ENCODE measurements at places on chromosomes 11 and 22.

GRCh38 chr22:35311551-35311999, 11.9 kb downstream of the TOM1 start:
- DNase-seq: no peak

- no peak for DNase-seq
Measured at GRCh38 chr11:116547571-116547970, 225.2 kb downstream of the BUD13 start.

DNA sequence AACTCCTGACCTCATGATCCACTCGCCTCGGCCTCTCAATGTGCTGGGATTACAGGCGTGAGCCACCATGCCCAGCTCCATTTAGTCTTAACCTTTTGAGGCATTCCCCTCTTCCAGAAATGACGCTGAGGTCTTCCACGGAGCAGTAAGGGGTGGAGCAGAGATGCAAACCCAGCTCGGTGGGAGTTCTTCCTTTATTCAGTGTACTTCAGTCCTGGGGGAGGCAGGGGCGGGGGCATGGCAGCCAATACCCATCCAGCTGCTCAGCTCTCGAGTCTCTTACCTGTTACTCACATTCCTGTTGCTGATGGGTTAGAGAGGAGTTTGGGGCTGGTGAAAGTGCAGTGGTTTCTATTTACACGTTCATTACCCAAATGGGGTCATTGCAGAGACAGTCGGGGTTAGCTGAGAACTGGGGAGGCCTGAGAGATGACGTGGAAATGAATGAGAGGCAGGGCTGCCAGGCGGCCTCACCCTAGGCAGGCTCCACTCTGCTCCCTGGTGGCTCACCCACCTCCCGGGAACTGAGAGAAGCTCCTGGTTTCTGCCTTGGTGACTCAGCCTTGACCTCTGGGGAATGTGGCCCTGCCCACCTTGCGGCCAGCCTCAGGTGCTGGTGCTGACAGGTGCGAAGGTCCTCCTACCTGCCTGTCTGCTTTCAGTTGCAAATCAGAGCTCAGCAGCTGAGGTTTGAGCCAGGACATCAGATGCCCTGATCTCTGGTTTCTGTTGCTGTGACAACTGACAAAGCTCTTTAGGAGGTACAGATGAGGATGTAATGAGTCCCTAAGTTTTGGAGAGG, 13.4 kb upstream of the ST14 start:
- DNase-seq: no peak

DNA sequence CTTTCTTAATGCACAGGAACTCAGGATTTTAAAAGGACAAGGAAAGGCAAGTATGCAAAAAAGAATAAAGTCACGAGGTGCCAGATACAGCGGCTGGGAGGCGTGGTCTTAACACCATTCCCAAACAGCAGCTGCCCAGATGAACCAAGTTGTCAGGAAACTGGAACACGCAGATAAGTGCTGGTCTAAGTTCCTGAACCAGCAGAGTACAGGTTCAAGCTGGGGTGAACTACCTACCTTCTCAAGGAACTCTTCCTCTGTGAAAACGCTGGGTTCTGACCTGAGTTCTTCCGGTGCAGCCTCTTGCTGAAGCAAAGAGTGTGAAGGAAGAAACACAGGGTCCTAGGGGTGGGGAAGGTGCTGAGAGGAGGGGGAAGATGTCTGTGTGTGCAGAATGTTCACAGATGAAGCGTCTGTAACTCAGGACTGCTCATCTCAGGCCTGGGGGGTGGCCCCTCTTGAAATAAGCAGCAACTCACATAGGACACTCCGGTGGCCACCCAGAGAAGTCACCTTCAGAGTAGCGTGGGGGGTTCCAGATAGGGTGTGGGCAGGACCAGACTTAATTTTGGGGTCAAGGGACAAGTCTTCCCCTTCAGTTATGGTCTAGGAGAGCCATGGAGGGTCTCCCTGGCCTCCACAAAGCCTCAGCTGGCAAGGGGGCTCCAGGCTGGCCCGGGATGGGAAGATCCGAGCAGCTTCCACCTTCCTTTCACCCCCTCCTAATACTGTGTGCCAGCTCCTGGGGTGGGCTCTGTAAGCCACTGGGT, 3.2 kb downstream of the TPST2 start:
- DNase-seq: peak; percentile 10

DNA sequence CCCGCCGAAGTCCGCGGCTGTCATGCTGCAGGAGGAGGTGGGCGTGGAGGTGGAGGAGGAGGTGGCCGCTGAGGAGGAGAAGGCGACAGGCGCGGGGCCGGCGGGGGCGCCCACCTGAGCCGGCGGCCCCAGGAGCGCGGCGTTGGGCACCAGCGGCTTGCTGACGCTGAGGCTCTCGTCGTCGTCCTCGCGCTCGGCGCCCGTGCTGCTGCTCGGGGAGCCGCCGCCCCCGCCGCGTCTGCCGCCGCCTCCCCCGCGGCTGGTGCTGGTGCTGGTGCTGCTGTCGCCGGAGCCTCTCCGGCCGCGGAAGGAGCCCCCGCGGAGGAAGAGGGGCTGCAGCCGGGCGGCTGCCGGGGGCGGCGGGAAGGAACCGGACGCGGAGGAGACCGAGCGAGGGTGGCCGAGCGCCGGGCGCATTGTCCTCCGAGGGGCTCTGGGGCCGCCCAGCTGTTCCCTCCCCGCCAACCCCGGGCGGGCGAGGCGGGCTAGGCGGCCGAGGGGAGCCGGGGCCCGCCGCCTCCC, 388 bp downstream of the TMEM121B start:
- DNase-seq: no peak

- DNase-seq: peak; percentile 79
Measured at GRCh38 chr22:42895087-42895486, 38.0 kb upstream of the ARFGAP3 start.

- peak; percentile 37 for DNase-seq
Measured at GRCh38 chr11:11407065-11407762, 54.2 kb upstream of the CSNK2A3 start.

- no peak for DNase-seq
Measured at GRCh38 chr11:134278356-134278755, 2.2 kb downstream of the GLB1L3 start.

DNA sequence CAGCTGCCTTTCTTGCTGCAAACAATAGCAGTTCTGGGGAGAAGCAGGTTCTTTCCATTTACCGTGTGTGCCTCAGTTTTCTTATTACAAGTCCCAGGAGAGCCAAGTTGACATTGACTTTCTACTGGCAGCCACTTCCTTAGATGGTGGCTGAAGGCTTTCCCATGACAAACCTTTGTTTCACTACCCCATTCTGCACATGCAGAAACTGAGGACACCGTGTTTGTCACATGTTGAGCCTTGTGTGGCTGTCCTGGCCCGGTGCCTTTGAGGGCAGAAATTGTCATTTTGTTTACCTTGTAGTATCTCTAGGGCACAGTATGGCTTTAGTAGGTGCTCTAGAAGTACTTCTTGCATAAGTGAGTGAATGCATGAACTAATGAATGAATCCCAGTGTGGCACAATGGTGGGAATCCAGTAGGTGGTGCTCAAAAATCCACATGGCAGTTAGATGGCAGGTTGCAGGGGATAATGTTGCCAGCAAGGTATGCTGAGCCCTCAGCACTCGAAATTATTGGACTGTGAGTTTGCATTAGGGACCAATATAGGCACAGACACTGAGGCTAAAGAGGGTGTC, 101.6 kb downstream of the CSNK2A3 start:
- no peak for DNase-seq

DNA sequence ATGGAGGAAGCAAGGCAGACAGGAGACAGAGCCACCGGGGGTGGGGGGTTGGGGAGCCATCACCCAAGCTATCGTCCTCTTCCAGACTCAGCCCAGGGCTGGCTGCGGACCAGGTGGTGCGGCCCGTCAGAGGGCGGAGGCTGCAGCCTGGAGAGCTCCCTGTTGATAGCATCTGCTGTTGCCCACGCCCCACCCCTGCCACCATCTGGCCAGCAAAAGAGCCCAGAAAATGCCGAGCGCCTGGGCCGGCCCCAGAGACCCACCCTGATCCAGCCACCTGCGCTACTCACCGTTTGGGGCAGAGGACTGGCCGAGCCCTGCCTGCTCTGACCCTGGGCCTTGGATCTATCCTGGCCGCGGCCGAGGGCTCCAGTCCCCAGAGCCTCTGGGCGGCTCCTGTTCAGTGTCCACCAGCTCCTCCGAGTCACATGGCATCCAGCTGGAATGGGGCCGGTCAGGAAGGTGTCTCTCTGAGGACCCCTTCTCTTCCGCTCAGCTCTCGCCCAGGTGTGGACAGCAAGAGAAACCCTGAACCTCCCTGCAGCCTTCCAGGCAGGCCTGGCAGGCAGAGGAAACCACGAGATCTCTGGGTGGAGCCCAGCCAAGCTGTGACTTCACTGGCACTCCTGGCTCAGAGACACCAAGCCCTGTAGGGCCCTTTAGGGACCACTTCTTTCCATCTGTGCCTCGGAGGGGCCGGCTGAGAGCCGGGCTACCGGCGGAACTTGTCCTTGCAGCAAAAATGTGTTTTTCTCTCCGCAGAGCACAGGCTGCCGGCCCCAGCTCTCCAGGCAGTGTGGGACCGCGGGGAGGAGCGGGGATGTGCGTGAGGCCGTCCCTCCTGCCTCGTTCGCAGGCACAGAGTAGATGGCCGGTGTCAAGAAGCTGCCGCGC, at the start of gene MRGPRE:
Gene MRGPRE, minus strand, starts transcription at position 567 of the 894 bp plus-strand sequence. CDS start 3,618 bp downstream, outside the sequence.
- no peak for DNase-seq

- no peak for DNase-seq
Measured at GRCh38 chr11:7515447-7515886, 1.7 kb downstream of the PPFIBP2 start.

DNA sequence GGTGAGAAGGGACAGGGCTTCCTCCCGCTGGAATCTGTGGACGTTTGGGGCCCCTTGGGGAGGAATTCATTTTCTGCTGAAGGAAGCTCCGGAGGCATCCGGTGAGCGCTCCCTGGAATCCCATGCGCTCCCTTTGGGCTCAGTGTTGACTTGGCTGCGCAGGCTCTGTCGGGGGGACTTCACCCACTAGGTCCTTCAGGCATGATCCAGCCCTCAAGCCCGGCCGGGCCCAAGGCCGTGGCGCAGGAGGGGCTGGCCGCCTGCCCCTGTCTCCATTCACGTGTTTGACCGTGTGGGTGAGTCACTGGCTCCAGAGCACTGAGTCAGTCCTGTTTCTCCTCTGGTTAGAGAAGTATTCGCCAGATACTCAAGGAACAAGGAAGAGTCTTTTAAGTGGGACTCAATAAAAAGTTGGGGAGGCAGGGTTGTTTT, 1.4 kb downstream of the CTTN start:
- DNase-seq: peak; percentile 87

GRCh38 chr11:35347173-35347878, 72.0 kb downstream of the SLC1A2 start:
- DNase-seq: no peak

DNA sequence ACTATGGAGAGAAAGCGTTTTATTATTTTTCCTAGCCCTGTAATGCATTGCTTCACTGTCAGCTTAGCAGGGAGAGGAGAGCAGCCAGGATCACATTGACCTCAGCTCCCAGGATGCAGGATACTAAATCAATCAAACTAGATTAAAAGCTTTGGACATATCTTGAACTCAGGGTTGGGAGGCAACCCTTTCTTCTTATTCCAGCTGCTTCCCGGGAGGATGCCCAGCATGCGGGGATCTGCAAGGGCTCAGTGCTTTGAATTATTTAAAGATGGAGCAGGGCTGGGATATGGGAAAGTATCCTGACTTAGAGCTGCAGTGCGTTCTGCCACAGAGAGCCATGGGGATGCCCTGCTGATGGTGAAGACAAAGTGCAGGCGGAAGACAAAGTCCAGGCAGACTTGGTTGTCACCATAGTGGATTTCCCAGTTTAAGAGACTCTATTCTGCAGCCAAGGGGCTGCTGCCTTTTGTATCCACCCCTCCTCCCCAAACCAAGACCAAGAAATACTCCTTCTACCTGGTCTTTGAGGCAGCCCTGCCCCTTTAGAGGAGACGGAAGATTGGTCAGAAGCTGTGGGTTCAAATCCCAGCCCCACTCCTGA, 1035.0 kb downstream of the TBC1D22A start:
- no peak for DNase-seq

- DNase-seq: no peak
Measured at GRCh38 chr11:127075758-127076157, 75.2 kb upstream of the KIRREL3 start.

DNA sequence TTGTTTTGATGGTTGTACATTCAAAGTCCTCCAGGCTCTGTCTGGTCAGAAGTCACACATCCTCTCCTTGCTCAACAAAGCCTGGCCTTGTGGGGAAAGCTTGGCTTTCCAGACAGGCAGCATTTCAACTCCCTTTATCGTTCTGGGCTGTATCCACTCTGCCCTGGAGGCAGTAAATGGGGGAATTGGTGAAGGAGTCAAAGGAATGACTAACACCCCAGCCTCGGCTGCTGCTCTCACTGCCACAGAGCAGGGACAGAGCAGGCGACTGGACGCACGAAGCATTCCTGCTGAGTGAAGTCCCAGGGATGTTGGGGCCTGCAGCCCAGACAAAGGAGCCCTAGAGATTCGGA, 52.8 kb downstream of the WNT11 start:
- DNase-seq: no peak

DNA sequence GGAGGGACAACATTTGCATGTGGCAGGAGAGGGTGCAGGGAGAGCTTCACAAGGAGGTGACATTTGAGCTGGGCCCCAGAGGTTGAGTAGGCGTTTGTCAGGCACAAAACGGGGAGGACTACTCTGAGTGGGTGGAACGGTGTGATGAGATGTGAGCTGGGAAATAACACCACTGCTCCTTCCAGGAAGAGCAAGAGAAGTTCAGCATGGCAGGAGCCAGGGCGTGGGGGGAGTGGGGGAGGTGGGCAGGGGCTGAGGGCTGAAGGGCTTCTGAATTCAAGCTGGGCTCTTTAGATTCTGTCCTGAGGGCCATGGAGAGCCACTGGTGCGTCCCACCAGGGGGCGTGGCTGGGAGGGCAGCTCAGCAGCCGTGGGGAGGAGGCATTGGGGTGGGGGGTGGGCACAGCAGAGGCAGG, 54.2 kb downstream of the OTOG start:
- DNase-seq: no peak

GRCh38 chr11:20003351-20003750, 156.9 kb downstream of the DBX1 start:
- no peak for DNase-seq

DNA sequence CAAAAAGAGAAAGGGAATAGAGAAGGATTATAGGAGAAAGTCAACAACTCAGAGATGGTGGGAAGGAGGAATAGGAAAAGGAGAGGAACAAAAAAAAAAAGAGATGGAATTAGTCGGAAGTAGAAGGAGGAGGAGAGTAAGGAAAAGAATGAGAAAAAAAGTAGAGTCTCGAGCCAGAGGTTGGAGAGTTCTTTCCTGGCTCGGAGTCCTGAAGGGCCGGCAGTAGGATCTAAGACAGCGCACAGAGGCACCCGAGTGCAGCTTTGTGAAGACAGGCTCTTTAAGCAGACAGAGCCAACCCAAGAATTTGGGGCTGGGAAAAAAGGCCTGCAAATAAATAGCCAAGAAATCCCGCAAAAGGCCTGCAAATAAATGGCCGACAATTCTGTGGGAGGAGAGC, 170.4 kb upstream of the CCDC90B start:
- no peak for DNase-seq

GRCh38 chr22:19918332-19919106, 23.1 kb upstream of the COMT start:
- DNase-seq: no peak

- DNase-seq: no peak
Measured at GRCh38 chr11:128909438-128910125, 18.4 kb downstream of the KCNJ5 start.

All from suppressor macrophage treated with lipopolysaccharide for 4 hours (primary cell).